Ovary (tissue), 10 donors: ENCODE measurements at places on chromosomes 7 and 10. TPM values are rescaled to one million over a fixed set of nuclear protein-coding genes. Genes with fewer than 3 reads are reported as not detected.
A peak's percentile ranks its signal among the peaks of the same experiment; 100 is the strongest.

DNA sequence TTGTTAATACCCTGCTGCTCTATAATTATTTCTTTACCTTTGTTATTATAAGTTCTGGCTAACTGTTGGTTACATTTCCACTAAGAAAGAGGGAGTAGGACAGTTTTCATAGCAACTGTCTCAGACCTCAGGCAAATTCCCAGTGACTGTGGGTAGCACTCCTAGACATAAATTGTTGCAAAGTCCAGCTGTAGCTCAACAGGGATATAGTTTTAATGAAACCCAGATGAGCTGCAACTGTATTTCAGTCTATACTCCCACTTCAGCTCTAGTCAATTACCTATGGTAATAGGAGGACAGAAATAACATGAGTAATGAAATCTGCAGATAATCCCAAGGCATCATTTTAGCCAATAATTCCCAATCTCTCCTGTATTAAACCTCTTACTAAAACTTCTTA is 103.0 kb upstream of the SEMA3A start:
- no peak for DNase-seq
- no peak overlapping the region for H3K27ac ChIP-seq
- H3K4me3 ChIP-seq, result no peak overlapping the region
- no peaks in the 10 kb centered on the region for H3K4me1 ChIP-seq
- H3K27me3 ChIP-seq, result peaks cover 4% of the 10 kb centered on the region

Gene UPK3B
- 1.7 TPM for total RNA-seq

DNA sequence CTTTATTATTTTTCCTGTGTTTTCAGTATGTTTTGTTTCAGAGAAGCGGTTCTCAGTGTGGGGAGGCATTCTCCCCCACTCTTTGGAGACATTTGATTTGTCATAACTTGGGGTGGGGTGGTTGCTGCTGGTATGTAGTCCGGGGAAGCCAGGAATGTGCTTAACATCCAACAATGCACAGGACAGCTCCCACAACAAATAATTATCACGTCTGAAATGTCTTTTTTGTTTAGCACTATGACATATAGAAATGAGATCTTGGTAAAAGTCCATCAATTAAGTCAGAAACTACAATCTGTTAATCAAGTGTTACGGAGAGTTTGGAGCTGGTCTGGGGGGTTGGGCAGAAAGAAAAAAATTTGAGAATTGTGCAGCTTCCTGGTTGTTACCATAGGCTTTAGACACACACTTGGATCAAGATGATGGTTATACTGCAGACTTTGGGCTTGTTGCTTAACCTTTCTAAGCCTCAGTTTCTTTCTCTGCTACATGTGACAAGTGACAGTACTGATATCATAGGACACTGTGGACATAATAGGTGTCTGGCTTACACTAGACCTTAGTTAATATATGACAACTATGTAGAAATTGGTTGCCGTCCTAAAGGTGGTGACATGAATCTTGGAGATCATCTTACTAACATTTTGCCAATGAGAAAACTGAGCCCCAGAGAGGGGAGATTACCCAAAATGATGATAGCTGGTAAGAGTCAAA is 113.7 kb downstream of the LRMDA start:
- DNase-seq, result no peak
- H3K27me3 ChIP-seq, result no peaks in the 10 kb centered on the region
- peaks cover 12% of the 10 kb centered on the region for H3K4me1 ChIP-seq
- no peak overlapping the region for H3K4me3 ChIP-seq
- H3K27ac ChIP-seq, result no peak overlapping the region
- H3K36me3 ChIP-seq, result no peaks in the 10 kb centered on the region

Gene C10orf105
- 0.12 TPM for total RNA-seq

Gene SCIN
- 1.5 TPM for total RNA-seq

DNA sequence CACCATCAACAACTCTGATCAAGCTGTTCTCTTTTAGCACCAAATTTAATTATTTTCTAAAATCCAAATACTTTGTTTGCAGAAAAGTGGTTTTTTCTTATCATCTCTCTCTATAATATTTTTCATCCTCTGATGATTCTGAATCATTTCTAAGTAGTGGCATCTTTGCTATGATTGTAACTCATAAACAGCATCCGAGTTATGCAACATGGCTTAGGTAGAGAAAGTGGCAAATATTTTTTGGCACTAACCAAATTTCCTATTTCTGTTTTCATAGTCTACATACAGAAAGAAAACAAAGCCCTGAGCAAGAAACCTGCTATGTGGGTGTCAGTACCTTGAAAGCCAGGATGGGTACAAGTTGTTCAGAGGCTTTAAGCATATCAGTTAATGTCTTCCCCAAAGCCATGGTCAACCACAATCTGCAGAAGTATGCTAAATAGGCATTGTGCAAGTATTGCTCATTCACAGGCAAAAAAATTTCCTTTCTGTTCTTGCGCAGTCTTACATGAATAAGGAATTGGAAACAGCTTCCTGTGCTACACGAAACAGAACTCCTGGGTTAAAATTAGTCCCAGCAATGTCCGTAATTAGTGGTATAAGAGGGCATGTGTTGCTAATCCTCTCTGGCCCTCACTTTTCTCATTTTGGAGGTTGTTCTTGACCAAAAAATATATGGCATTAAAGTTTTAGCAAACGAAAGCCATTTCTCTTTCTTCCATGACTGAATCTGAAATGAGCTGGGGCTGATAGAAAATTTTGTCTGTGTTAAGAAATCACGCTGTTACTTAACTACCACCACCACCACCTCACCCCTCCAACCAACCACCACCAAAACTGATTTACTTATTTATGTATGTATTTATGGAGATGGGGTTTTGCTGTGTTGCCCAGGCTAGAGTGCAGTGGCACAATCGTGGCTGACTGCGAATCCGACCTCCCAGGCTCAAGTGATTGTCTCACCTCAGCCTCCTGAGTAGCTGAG is 325.6 kb upstream of the MAGI2 start:
- DNase-seq, result no peak
- no peaks in the 10 kb centered on the region for H3K4me1 ChIP-seq
- no peaks in the 10 kb centered on the region for H3K36me3 ChIP-seq
- no peaks in the 10 kb centered on the region for H3K27me3 ChIP-seq
- no peak overlapping the region for H3K4me3 ChIP-seq

Gene ANKRD7
- 0.71 TPM for total RNA-seq

- no peaks in the 10 kb centered on the region for H3K4me1 ChIP-seq
- H3K4me3 ChIP-seq, result no peak overlapping the region
- no peak overlapping the region for H3K27ac ChIP-seq
- no peaks in the 10 kb centered on the region for H3K27me3 ChIP-seq
- H3K36me3 ChIP-seq, result no peaks in the 10 kb centered on the region
These were observed 116.3 kb downstream of the MDFIC start for GRCh38 chr7:115038158-115038557.

DNA sequence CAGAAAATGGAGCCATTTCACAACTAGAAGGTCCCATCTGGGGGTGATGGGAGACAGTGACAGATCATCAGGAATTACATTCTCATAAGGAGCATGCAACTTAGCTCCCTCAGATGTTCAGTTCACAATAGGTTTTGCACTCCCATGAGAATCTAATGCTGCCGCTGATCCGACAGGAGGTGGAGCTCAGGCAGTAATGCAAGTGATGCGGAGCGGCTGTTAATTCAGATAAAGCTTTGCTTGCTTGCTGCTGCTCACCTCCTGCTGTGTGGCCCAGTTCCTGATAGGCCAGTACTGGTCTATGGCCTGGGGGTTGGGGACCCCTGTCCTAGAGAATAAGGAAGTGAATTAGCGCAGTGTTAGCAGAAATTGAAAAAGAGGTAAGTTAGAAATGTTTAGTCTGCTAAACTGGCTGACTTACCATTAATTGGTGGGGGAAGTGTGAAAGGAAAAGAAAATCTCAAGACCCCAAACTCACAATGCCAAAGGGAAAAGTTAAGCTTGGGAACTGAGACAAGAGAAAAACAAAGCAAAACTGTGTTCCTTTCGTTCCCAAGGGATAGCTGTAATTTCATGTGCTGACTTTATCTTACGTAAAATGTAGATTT is 76.4 kb downstream of the LYZL2 start:
- no peak overlapping the region for H3K4me3 ChIP-seq
- DNase-seq, result no peak
- H3K27ac ChIP-seq, result peak overlapping the region; percentile 17
- no peaks in the 10 kb centered on the region for H3K27me3 ChIP-seq
- H3K36me3 ChIP-seq, result no peaks in the 10 kb centered on the region

Gene SSC4D
- total RNA-seq, result 0.89 TPM

DNA sequence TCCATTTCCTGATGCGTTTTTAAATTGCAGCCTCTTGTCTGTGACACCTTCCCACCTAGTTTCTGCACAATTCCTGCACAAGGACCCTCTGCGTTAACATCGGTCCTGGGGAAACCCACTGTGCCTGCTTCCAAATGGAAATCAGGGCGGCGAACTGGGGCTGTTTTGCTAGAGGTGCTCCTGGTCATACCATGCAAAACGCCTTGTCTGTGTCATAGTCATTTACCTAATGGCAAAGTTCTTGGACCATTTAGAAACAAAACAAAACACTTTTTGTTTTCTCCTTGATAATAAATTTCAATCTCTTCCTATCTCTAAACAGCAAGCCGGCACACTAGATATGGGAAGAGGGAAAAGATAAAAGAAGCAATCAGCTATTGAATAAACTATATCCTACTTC is 206.9 kb upstream of the KLF14 start:
- peak overlapping the region; percentile 85 for H3K27ac ChIP-seq
- peak overlapping the region; percentile 51 for H3K4me3 ChIP-seq
- no peak for DNase-seq
- no peaks in the 10 kb centered on the region for H3K27me3 ChIP-seq

- H3K4me3 ChIP-seq, result no peak overlapping the region
- H3K27me3 ChIP-seq, result no peaks in the 10 kb centered on the region
- H3K27ac ChIP-seq, result no peak overlapping the region
- H3K4me1 ChIP-seq, result no peaks in the 10 kb centered on the region
- DNase-seq, result no peak
These were observed 259.3 kb downstream of the TRIL start for GRCh38 chr7:28698840-28699239.

- H3K4me3 ChIP-seq, result no peak overlapping the region
- H3K27ac ChIP-seq, result no peak overlapping the region
- no peaks in the 10 kb centered on the region for H3K36me3 ChIP-seq
- no peaks in the 10 kb centered on the region for H3K4me1 ChIP-seq
- no peaks in the 10 kb centered on the region for H3K27me3 ChIP-seq
These were observed 31.0 kb upstream of the NDST2 start for GRCh38 chr10:73842349-73842748.

DNA sequence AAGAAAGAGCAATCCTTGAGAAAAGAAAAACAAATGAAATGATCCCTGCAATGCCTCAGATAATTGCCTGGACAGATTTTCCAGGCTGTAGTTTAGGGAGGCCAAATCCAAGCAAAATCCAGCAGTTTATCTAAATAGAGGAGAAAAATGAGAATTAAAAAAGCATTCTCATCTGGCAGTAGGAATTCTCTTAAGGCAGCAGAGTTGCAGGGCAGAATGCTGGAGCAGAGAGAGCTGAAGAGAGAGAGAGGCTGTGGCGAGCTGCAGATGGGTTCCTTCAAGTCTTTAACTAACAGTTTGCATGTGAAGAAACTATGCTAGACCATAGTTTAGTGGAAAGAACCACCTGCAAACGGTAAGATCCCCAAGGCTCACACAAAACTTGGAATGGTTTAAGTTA is 6.0 kb upstream of the LIPA start:
- H3K4me1 ChIP-seq, result no peaks in the 10 kb centered on the region
- no peaks in the 10 kb centered on the region for H3K27me3 ChIP-seq
- no peak overlapping the region for H3K27ac ChIP-seq
- no peak overlapping the region for H3K4me3 ChIP-seq

DNA sequence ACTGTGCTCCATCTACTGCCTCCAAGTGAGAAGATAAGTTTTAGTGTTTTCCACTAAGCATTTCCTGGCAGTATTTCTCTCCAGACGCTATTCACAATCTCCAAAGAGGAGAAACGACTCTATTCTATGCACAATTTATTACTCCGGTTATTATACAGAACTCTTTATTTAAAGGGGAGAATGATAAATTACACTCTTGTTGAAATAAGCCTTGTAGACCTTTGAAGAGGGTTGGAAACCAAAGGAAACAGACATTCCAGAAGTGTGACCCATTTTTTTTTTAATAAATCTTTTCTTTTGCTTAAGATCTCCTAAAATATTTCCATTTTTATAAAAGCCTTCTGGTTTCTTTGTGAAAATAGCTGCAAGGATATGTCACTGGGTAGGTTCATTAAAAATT is 76.1 kb upstream of the HDAC9 start:
- no peaks in the 10 kb centered on the region for H3K4me1 ChIP-seq
- H3K36me3 ChIP-seq, result no peaks in the 10 kb centered on the region

GRCh38 chr10:8060704-8061121 is 6.2 kb downstream of the GATA3 start:
- no peaks in the 10 kb centered on the region for H3K4me1 ChIP-seq
- no peaks in the 10 kb centered on the region for H3K27me3 ChIP-seq
- H3K27ac ChIP-seq, result no peak overlapping the region
- H3K4me3 ChIP-seq, result no peak overlapping the region
- no peaks in the 10 kb centered on the region for H3K36me3 ChIP-seq

Gene OR13A1
- not detected for total RNA-seq

Gene GPR22
- total RNA-seq, result not detected

GRCh38 chr10:96646751-96647166 is 59.9 kb upstream of the TM9SF3 start:
- H3K27me3 ChIP-seq, result no peaks in the 10 kb centered on the region
- H3K27ac ChIP-seq, result no peak overlapping the region
- no peaks in the 10 kb centered on the region for H3K4me1 ChIP-seq
- no peak for DNase-seq

Gene ADRA2A
- 55.7 TPM for total RNA-seq

- no peaks in the 10 kb centered on the region for H3K27me3 ChIP-seq
- H3K27ac ChIP-seq, result no peak overlapping the region
- no peaks in the 10 kb centered on the region for H3K36me3 ChIP-seq
- H3K4me3 ChIP-seq, result no peak overlapping the region
- peaks cover under 1% of the 10 kb centered on the region for H3K4me1 ChIP-seq
These were observed 10.6 kb downstream of the RPA3 start for GRCh38 chr7:7707806-7708205.

Gene LRRC17
- 145 TPM for total RNA-seq

GRCh38 chr10:127402596-127403409 is 146.3 kb upstream of the NPS start:
- H3K27me3 ChIP-seq, result no peaks in the 10 kb centered on the region
- H3K4me3 ChIP-seq, result no peak overlapping the region
- H3K4me1 ChIP-seq, result peaks cover 15% of the 10 kb centered on the region
- no peak for DNase-seq

DNA sequence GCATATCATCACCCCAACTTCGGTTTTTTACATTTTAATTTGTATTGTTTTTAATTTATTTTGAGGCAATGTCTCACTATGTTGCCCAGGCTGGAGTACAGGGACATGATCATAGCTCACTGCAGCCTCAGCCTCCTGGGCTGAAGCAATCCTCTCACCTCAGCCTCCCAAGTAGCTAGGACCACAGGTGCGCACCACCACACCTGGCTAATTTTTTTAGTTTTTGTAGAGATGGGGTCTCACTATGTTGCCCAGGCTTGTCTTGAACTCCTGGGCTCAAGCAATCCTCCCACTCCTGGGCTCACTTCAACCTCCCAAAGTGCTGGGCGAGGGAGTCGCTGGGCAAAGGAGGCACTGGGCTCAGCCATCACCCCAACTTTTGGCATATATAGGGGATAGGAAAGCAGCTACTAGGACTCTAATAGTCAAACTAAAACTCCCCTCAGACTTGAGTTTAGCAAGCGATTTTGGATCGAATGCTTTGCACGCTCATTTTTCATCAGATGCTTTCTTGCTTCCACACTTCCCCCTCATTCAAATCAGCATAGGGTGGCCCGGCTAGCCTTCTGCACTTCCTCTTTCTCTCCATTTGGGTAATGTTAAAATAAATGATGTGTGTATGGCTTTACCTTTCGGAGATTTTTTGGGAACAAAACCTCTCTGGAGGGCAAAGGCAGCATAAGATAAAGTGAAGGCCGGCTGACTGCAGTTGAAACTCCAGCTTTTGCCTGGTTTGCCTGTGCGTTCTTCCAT is 20.8 kb upstream of the NMT2 start:
- no peaks in the 10 kb centered on the region for H3K36me3 ChIP-seq
- no peak overlapping the region for H3K4me3 ChIP-seq
- H3K27ac ChIP-seq, result no peak overlapping the region
- no peak for DNase-seq
